Activated naive CD4-positive, alpha-beta T cell treated with anti-CD3 and anti-CD28 coated beads, Interleukin-2, amount 50 U/mL, for 72 hours (primary cell): ENCODE measurements at places on chromosomes 7 and 10. TPM values are rescaled to one million over a fixed set of nuclear protein-coding genes. Genes with fewer than 3 reads are reported as not detected.

C10orf53 gene
- total RNA-seq, result not detected

HOXA5 gene
- total RNA-seq, result not detected

ENO4 gene
- total RNA-seq, result not detected

CALML5 gene
- not detected for total RNA-seq

COMMD3 gene
- 91.3 TPM for total RNA-seq

JCAD gene
- 0.02 TPM for total RNA-seq

SUV39H2 gene
- 34.0 TPM for total RNA-seq

MDFIC gene
- 41.0 TPM for total RNA-seq

NODAL gene
- not detected for total RNA-seq

- no peak for DNase-seq
Measured at GRCh38 chr7:22980422-22980821, 33.5 kb downstream of the HYCC1 start.

DNA sequence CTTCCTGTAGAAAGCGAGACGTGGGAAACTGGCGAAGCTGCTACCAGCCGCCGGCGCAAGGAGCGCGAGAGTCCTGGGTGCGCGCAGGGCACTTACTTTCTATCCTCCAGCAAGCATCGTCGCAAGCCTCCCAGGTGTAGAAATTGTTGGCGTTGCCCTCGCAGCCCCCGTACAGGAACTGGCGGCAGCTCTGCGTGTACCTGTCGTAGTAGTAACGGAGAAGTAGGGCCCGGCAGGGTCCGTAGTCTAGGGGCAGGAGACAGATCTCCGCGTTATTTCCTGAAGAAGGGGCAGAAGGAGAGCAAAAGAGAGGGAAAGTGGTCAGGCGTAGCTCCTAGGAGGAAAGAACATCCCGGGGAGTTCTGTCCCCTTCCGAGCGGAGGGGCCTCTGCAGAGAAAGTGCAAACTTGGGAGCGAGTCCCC is 501 bp downstream of the TFPI2 start:
- DNase-seq, result peak; percentile 7

- no peak for DNase-seq
Measured at GRCh38 chr10:114859222-114859621, 37.6 kb downstream of the FHIP2A start.

GRCh38 chr7:4134631-4135030 is 547.5 kb upstream of the FOXK1 start:
- no peak for DNase-seq

DNA sequence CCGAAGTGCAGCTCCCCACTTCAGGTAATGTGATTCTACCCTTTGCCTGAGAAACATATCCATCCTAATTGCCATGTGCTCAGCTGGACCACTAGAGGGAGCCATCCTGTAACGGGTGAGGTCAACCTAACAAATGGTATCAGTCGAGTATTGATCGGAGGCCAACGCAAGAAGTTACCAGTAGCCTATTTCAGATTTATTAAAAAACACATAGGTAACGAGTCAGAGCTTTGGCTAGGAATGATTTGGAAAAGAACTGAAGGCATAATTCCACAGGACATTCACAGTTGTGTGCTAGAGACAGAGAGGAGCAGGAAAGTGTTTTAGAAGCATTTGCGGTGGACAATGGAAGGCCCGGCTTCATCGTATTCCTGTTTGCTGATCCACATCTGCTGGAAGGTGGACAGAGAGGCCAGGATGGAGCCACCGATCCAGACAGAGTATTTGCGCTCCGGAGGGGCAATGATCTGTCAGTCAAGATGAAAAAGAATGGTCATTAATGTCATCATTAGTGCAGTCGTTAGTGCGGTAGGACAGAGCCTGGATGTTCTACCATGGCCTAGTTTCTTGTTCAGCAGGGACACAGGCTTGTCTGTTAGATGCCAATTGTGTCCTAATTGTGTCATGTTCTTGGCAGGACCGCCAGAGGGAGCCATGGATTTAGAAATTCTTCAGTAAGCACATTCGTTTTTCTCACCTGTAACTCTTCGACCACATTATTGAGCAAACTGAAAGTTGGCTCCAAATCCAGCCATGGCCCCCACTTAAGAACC is 17.5 kb downstream of the ACTA2 start:
- DNase-seq, result no peak

DNA sequence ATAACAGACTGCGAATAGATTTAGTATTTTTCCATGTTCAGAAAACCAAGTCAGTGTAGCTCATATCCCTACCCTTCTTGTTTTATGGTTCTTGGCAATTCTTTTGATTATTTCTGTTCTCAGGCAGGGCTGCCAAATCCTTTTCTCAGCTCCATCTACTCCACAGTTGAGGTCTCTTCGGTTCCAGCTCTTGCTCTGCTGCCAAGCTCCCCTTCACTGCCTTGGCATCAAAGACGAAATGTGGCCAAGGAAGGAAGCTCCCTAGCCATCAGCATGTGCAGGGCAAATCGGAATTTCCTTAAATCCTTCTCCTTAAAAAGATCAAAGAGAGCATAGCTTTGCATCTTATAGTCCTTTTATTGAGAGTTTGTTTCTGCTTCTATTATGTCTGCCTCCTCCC is 116.4 kb upstream of the NOBOX start:
- DNase-seq, result no peak

GRCh38 chr10:16030562-16030961 is 170.3 kb upstream of the MINDY3 start:
- DNase-seq, result no peak

GRCh38 chr10:14040787-14041631 is 289.7 kb downstream of the FRMD4A start:
- no peak for DNase-seq

GRCh38 chr7:123750389-123751230 is 1.8 kb upstream of the WASL start:
- no peak for DNase-seq

DNA sequence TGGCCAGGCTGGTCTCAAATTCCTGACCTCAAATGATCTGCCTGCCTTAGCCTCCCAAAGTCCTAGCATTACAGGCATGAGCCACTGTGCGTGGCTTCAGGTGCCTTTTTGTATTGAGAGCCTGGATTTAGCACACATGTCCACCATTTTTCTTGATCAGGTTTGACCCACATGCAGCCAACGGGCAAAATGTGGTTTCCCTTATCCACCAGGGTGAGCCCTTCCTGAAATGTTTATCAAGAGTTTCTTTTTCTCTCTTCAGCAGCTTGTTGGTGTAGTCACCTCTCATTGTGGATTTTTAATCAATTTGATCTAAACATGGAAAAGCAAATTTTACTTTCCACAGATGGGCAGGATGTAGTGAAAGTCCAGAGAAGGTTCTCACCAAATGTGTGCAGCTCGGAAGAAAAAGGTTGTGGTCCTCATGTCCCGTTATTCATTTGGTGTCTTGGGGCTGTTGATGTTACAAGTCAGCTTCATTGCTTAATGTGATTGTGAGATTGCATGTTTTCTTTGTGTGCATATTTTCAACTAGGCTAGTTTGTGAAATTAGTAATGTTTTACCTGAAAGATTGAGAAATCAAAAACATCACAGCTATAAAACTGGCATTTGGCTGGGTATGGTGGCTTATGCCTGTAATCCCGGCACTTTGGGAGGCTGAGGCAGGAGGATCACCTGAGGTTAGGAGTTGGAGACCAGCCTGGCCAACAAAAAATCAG is 28.9 kb downstream of the GUSB start:
- DNase-seq, result no peak

- DNase-seq, result no peak
Measured at GRCh38 chr7:106216923-106217542, 67.8 kb downstream of the NAMPT start.

GRCh38 chr7:157841773-157842370 is 505.1 kb downstream of the DNAJB6 start:
- no peak for DNase-seq

DNA sequence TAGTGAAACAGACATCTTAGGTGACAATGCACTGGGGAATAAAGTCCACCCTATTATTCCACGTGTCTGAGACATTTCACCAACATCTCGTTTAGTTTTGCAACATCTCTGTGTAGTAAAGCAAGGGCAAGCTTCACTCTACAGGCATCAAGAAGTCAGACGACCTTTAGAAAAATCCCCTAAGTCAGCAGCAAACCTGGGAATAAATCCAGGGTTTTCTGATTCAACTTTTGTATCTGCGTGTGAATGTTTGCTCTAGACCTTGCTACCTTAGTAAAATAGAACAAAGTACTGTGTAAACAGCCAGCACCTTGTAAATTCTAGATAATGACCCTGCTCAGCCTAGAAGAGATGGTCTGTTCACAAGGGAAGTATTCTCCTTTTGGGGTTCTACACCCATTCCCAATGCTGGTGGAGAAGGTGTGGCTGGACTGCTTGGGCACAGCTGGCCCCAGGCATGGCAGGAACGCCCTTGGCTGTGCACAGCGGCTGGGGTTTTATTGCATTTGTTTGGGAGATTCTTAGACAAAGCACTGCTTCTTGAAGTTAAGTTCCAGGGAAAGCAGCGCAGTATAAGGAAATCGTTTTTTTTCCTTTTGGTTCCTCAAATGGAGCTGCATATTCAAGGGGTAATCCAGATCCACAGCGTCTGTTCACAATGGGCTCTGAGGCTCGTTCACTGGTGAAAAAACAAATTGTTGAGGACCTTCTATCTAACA is 38.3 kb upstream of the GALNTL5 start:
- DNase-seq, result no peak

DNA sequence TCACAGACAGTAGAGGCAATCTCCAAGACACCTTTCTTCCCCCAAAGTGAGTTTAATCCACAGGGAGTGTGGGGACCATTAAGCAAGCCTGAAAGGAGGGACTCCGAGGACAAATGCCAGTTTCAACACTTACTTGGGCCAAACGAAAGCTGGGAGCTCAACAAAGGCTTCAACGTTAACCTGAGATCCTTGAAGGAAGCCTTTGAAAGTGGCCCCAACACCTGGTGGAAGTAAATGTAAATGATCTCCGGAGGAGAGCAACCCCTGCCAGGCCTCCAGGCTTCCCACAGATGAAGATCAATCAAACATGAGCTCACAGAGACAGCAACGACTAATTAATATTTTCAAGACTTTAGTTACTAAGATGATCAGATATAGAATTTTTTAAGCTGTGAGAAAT is 103.8 kb downstream of the PIP4K2A start:
- no peak for DNase-seq

DNA sequence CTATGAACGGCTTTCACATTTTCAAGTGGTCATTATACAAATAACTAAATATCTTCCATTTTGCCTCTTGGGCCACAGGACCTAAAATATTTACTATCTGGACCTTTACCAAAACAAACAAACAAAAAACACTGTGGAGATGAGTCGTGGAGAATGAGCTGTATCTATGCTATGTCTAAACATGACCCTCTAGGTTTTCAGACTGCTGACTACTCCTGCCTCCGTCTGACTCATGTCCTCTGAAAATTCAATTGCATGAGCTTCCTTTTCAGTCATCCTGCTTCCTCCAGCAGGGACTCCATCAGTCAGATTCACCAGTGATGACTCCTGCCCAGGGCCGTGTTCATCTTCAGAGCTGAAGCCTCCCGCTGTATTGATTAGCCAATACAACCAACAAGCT is 96.8 kb downstream of the COL28A1 start:
- no peak for DNase-seq

DNA sequence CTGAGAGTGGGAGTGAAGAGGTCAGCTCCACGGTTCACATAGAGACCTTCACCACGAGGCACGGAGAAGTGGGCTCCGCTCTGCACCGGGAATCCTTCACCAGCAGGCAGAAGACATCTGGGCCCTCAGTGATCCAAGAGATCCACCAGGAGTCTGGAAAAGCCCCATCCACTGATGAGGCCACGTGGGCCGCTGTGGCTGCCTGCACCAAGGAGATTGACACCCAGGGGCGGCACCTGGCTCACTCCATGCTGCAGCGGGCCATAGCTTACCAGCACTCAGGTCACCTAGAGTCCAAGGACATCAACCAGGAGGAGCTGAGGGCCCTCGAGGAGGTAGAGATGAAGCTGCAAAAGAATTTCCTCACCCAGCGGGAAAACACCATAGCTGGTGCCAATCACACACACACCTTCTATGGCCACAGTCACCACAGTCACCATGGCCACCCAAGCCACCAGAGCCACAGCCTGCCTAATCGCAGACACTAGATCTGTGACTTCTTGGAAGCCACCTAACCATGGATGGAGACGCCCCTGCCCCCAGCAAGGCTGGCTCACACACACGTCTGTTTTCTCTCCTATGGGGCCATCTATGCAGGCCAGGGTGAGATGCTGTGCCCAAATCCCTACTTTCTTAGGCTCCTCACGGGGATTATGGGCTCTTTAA is 694 bp downstream of the C10orf62 start:
- DNase-seq, result no peak

DNA sequence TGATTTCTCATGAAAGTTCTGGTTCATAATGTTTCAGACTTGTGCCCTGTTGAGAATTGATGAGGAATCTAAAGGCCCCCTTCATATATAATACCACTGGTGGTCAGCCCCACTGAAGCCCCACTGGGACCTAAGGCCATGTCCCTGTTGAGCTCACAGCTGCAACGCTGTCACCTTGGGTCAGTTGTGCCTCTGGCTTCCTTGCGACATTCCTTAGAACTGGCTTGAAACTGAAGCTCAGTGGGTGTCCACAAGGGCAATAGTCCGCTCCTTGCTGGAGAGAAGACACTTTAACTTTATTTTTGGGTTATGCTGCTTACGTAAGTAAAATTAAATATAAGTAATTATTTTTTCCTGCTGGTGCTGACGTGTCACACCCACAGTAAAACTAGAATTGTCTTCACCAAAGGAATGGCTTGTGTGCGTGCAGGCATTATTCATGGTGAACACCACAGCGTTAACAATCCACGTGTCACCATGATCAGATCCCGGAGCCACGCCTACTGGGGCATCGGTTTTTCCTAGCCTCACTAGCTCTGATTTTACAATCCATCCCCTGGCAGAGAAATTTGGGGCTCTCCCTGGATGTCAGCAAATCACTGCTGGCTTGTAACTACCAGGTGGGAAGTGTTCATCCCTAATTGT is 66.5 kb downstream of the BICC1 start:
- no peak for DNase-seq

DNA sequence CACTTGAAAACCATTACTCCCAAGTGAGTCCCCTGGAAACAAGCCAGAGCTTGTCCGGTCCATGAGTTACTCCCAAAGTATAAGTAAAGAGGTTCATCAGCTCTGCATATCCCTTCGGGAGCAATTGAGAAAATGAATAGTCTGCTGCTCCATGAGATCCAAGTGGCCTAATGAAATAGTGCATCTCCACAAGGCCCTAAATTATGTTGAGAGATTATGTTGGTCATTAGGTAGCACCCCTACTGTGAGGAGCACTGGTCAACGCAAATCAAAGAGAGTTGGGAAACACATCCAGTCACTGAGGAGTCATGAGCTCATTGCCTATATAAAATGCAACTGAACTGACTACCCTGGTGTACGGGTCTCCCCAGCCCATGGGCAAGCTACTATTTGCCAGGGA is 205.5 kb upstream of the AOAH start:
- DNase-seq, result no peak

GRCh38 chr10:61855771-61856170 is 45.7 kb upstream of the ARID5B start:
- no peak for DNase-seq

- DNase-seq, result no peak
Measured at GRCh38 chr7:124009321-124009720, 23.5 kb downstream of the TMEM229A start.

GRCh38 chr10:128339753-128340152 is 213.5 kb upstream of the MKI67 start:
- DNase-seq, result no peak
